Activated CD4-positive, alpha-beta T cell treated with anti-CD3 and anti-CD28 coated beads, Interleukin-2, amount 50 U/mL, for 16 hours (primary cell): ENCODE measurements at places on chromosomes 6 and 20.

DNA sequence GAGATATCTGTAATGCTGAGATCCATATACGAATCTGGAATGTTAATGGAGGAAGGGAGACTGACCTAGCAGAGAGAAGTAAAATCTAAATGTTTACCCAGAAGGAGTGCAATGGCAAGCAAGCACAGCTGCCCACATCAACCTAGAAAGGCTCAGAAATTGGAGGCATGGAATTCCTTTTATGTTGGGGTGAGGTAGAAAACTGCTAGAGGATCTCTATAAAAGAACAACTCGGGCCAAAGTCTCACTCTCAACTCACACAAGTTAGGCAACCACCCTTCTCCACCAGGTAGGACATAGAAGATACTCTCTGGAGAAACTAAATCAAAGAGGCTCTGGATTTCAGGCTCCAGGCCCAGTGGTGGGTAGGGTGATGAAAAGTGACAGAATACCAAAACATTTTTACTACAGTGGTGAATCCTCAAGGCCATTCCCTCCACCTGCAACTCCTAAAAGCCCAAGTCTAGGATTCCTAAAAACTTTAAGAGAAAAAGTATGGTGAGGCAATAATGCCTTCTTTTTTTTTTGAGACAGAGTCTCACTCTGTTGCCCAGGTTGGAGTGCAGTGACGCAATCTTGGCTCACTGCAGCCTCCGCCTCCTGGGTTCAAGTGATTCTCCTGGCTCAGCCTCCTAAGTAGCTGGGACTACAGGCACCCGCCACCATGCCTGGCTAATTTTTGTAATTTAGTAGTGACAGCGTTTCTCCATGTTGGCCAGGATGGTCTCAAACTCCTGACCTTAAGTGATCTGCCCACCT lies 9.5 kb upstream of the ADGRG6 start:
- DNase-seq: no peak

DNA sequence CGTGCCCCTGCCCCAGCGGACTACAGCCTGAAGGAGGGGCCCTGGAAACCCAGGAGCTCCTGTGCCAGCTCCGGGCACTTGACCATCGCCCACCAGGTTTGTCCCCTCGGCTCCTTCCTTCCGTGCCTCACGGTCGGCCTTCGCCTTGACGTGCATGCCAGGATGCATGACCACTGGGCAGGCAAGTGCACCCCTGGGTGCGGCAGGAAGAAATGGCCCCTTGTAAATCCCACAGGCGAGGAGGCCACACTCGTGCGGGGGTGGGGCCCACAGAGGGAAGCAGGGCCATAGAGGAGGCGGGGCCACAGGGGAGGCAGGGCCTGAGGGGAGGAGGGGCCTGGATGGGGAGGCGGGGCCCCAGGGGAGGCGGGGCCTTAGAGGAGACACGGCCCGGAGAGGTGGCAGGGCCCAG lies 81.7 kb downstream of the YTHDF1 start:
- DNase-seq: no peak

GRCh38 chr20:45949542-45950329 lies 15.3 kb downstream of the PCIF1 start:
- DNase-seq: no peak

DNA sequence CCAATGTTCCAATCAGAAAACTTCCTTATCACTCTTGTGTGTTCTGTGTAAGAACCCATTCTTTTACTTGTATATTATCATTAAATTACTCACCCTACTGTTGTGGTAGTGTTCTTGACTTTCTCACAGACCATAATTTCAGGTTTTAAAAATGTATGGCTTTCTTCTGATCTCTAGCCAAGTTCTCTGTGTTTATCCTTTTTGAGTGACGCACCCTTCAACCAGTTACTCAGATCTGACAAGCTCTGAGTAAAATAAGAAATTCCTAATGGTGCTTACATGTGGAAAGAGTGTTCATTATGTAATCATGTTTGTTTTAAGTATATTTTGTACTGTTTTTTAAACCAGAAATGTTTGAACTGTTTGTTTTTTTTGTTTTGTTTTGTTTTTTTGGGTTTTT lies 11.0 kb downstream of the TBPL1 start:
- DNase-seq: peak; percentile 35

DNA sequence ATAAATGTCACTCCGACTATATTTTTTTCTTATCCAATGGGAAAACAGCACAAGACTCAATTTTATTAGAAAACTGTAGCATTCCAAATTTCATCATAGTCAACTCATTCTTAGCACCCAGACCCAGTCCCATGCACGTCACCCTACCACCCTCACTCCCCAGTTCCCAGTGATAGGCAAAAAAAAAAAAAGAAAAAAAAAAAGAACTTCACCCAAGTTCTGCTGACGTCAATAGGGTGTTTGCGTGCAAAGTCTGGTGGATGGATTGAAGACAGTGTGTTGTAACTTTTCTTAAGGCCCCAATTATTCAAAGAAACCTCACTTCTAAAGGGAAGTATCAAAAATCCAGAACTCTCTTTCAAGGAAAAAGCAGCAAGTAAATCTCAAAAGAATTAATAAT lies 213.9 kb upstream of the PRDM1 start:
- DNase-seq: no peak

DNA sequence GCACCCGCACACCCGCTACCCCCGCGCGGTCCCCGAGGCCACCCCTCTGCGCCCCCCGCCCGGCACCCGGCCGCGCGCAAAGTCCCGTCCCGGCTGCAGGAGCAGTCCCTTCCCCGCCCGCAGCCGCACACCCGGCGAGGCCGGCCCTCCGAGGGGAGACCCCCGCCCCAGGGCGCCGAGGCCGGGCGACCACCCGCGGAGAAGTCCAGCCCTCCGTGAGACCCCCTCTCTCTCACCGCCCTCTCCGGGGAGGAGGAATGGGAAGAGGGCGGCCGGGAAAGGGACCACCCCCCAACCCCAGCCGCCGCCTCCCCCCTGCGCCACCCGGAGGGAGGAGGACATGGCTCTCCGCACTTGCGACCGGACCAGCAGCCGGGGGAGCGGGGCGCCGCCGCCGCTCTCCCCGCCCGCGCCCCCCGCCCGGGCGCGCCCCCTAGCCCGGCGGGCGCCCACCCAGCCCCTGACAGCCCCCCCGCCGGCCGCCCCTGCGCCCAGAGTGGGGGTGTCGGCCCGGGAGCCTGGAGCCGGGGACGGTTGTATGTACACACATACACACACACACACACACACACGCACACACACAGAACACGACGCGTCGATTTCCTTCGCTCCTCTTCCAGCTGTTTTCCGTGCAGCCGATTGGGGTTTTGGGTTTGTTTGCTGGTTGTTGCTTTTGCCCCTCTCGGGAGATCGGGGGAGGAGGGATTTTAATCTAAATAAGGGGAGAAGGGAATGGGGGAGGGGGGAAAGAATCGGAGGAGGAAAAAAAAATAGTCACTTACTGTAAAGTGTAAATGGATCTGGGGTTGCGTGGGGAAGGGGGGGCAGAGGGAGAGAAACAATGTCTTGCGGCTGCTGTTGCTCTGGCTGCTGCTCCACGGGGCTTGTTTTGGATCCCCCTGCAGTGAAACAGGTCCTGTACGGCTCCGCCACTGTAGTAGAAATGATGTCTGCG lies at the start of gene ATXN1:
ATXN1 (minus strand) TSS at position 945 of the 955 bp plus-strand sequence.
- no peak for DNase-seq

- no peak for DNase-seq
These were observed 64.5 kb downstream of the THBS2 start for GRCh38 chr6:169189182-169189581.

GRCh38 chr6:100595456-100595855 lies 130.7 kb upstream of the SIM1 start:
- no peak for DNase-seq

- DNase-seq: peak; percentile 14
These were observed 36.0 kb upstream of the SLC35D3 start for GRCh38 chr6:136886091-136886490.

- no peak for DNase-seq
These were observed 152.9 kb downstream of the KLHL32 start for GRCh38 chr6:97077380-97077779.

GRCh38 chr6:52183131-52183713 lies 3.0 kb upstream of the IL17A start:
- DNase-seq: no peak

DNA sequence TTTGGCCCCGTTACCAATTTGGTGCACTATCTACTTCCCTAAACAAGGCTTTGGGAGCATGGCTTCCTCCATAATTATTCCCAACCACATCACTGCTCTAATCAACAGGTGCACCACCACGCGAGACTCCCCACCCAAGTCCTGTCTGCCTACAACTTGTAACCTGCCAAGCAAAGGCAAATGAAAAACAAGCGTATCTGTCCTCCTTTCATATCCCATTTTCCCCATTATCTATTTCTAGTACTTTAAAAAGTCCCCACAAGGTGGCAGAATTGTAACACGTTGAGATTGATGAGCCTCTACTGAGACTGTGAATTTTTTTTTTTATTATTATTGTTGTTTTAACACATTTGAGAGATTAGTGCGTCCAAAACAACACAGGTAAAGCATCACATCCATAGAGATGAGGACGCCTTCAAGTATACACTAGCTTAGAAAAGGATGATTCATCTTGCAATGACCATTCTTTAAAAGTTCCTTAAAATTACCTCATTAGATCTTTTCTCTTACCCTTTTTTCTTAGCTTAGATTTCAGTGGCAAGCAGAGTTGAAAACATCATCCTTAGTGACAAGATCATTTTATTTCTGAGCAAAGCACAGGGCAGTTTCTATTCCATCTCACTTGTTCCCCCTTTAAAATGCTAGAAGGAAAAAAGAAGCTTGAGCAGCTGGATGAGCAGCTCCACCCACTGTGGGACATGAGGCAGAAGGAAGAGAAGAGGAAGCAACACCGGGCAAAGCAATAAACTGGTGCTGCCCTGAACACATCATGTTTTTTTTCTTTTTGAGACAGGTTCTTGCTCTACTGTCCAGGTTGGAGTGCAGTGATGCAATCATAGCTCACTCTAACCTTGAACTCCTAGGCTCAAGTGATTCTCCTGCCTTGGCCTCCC lies 210.8 kb downstream of the ARHGAP18 start:
- DNase-seq: peak; percentile 70

- DNase-seq: no peak
These were observed 2.0 kb downstream of the TTLL9 start for GRCh38 chr20:31872406-31872805.

DNA sequence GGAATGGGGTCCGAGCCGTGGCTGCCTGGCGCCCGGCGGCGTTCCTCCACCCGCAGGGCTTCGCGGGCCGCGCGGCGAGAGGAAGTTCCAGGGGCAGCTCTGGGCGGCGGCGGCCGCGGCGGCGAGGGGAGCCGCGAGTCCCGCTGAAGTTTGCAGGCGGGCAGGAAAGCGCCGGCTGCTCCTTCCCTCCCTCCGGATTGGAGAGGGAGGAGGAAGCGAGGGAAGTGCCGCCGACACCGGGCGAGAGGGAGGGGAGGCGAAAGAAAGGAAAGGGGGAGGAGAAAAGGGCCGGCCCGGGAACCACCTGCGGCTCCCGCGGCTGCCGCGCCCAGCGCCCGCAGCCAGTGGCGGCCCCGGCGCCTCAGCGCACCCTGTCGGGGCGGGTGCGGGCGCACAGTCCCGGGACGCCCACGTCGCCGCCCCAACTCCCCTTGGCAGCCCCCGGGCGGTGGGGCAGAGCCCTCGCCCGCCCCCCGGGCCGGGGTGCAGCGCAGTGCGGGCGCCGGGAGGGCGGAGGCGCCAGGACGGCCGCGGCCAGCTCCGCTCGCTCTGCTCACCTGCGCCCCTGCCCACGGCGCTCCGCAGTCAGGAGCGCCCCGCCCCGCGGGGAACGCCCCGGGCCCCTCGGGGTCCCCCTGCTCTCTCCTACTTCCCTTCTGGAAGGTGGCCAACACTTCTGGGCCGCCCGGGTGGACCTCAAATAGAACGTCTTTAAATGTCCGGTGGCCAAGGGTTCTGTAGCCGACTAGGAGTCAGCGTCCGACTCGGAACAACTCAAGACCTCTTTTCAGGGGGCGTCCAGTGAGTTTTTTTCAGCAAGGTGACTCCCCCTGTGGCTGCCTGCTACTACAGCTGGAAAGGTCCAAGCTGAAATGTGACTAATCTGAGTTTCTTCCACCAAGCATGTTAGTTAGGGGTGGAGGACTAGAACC lies 80.3 kb upstream of the CCDC28A start:
- DNase-seq: peak; percentile 35

GRCh38 chr20:51661609-51662178 lies 106.5 kb downstream of the ATP9A start:
- peak; percentile 92 for DNase-seq

DNA sequence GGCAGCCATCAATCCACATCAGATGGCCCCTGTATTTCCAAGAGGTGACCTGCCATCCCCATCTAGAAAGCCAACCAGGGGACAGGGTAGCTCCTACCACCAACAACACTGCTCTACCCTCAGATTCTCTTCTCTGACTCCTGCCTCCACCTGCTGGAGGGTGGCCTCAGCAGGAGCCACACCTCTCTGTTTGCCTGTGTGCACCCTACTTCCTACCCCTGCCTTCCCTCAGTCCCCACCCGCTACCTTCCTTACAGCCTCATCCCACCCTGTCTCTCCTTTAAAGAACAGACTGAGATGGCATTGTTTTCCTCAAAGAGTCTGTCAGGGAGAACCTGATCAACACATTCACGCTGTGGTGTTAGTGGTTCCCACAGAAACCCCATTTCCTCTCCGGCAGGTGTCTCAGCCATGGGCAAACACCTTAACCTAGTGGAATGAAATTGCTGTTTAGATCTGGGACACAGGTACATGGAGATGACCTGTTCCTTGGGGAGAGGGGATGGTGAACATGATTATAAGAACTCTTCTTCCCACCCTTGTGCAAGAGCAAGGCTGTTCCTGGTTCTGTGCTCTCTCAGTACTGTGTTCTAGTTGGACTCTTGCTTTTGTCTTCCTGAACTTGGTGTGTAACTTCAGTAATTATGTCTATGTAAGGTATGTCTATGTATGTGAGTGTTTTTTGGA lies 1.8 kb downstream of the ENTPD6 start:
- peak; percentile 13 for DNase-seq

GRCh38 chr6:2103765-2104523 lies 141.5 kb downstream of the GMDS start:
- peak; percentile 39 for DNase-seq

GRCh38 chr6:127289934-127290333 lies 23.3 kb downstream of the RNF146 start:
- no peak for DNase-seq
